Urinary bladder (tissue), 4 donors: ENCODE measurements at places on chromosomes 2 and 18. TPM values are rescaled to one million over a fixed set of nuclear protein-coding genes. Genes with fewer than 3 reads are reported as not detected.

- DNase-seq, result peak; percentile 54
Observed at GRCh38 chr2:174846941-174847938, 83.0 kb upstream of the CHRNA1 start.

- no peak for DNase-seq
Observed at GRCh38 chr2:186887107-186888090, 38.4 kb upstream of the ZSWIM2 start.

DNA sequence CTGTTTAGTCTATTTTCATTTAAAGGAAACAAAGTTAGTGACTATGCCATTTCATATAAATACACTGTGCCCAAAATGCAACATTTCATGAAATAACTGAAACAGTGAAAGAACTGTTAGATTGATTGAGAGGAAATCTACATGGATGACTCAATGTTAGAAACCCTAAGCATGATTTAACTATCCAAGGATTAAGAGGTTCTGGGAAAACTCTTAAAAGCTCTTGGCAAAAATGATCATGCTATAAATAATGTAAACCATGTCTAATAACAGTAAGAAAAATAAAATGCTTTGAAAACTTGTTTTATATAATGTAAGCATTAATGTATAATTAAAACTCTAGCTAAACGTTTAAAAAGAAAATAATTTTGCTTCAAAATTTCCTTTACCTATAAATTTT lies 23.5 kb downstream of the MMADHC start:
- DNase-seq, result no peak

DNA sequence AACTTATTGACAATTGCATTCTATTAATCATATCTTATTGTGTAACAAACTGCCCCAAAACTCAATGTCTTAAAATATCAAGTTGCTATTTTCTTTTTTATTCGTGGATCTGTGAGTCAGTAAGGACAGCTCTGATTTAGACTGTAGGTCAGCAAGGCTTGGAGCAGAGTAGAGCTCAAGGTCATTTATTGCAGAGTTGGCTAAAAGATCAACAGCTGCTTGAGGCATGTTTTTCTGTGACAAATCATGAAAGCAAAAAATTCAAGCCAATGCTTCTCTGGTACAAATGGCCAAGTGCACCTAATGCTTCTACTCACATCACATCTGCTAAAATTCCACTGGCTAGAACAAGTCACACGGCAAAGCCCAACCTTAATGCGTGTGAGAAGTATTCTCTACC lies 497.7 kb upstream of the LRATD1 start:
- no peak for DNase-seq

DNA sequence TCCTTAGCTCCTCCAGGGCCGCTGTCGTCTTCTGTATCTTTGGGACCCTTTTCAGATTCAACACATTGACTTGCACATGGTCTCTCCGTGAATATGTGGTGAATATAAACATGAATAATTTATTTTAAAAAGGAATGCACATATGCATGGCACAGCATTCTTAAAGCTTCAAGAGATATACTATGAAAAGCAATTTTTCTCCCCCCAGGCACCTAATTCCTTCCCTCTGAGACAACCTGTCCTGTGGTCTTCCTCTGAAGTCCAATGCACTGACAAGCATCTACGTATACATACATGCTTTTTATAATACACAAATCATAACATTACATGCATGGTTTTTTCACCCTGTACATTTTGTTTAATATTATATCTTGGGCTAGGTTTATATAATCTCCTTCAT lies 285.1 kb downstream of the MYT1L start:
- DNase-seq, result no peak

DNA sequence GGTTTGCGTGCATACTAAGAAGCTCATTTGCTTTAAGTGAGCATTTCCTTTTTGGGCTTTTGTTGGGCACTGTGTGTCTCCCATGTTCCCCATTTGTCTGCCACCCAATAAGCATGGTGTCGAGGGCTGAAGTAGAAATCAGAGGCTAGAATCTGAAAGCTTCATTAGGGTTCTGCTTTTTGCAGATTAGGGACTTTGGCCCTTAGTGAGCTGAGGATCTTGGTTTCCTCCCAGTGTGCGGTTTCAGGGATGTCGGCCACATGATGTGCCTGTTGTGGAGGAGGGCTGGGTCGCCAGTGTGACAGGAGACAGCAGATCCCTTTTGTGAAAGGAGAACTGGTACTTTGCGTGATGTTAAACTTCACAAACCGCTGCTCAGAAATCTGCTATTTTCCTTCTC lies 41.1 kb downstream of the PLEKHB2 start:
- DNase-seq, result no peak

DNA sequence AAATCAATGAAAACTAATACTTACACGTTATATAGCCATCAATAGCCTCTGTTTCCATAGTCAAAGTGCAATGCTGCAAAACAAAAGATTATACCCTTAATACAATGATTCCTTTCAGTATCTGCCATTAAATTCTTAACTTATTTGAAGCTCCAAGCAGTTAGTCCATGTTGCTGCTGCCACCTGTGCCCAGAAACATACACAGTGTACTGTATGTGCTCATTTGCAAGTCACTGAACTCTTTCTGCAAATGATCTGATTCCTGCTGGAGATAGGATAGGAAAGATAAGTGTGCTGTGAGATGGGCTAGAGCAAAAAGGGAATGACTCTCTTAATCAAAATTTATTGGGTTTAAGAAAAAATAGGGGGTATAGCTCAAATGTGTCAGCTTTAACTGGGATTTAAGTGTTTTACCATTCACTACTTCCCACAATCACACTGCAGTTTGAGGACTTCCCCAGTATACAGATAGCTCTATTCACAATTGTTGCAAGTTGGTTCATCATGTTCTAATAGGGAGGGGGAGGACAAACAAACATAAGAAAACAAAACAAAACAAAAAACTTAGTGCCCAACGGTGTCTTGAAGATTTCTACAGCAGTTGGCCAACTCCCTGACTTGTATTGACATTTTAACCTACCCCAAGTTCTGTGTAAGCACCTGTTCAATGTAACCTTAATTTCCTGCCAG lies 2.7 kb downstream of the IKZF2 start:
- no peak for DNase-seq

- no peak for DNase-seq
Observed at GRCh38 chr18:42052122-42052708, 97.2 kb downstream of the PIK3C3 start.

GRCh38 chr2:24883946-24884345 lies 36.1 kb downstream of the ADCY3 start:
- no peak for DNase-seq

DNA sequence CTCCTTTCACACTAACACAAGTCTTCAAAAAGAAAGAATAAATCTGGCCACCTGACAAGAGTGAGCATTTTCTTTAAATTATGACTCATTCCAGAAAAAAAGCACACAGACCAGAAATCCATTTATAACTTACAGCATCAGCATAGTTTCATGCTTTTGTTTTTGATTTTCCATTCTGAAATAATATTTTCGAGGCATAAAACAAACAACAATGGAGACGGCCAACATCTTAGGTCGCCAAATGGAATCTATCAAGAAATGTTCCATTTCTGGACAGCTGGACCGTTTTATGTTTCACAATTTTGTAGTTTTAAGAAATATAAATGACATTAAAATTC lies 165.4 kb upstream of the ZFP36L2 start:
- no peak for DNase-seq

- no peak for DNase-seq
Observed at GRCh38 chr2:122486705-122487415, 731.4 kb downstream of the TSN start.

- DNase-seq, result no peak
Observed at GRCh38 chr2:133362061-133362476, 206.2 kb downstream of the NCKAP5 start.

- DNase-seq, result no peak
Observed at GRCh38 chr18:54740136-54740846, 88.0 kb upstream of the RAB27B start.

DNA sequence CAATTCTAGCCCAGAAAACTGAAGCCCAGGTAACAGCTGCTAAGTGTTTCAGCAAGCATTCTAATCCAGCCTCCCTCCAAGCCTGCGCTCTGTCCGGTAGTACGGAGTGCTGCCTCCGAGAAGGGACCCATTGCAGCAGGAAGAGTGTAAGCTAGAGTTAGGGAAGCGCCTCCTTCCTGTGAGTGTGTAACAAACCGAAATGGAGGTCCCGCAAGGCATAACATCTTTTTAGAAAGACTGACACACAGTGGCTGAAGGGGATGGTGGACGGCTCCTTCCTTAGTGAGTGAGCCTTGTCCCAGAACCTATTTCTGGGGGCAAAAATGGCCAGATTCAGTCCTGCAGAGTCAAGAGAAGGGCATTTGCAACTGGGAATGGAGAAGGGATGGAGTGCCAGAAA lies 12.2 kb downstream of the PKDCC start:
- DNase-seq, result no peak

GRCh38 chr2:233210281-233210680 lies 41.2 kb upstream of the ATG16L1 start:
- DNase-seq, result no peak

DNA sequence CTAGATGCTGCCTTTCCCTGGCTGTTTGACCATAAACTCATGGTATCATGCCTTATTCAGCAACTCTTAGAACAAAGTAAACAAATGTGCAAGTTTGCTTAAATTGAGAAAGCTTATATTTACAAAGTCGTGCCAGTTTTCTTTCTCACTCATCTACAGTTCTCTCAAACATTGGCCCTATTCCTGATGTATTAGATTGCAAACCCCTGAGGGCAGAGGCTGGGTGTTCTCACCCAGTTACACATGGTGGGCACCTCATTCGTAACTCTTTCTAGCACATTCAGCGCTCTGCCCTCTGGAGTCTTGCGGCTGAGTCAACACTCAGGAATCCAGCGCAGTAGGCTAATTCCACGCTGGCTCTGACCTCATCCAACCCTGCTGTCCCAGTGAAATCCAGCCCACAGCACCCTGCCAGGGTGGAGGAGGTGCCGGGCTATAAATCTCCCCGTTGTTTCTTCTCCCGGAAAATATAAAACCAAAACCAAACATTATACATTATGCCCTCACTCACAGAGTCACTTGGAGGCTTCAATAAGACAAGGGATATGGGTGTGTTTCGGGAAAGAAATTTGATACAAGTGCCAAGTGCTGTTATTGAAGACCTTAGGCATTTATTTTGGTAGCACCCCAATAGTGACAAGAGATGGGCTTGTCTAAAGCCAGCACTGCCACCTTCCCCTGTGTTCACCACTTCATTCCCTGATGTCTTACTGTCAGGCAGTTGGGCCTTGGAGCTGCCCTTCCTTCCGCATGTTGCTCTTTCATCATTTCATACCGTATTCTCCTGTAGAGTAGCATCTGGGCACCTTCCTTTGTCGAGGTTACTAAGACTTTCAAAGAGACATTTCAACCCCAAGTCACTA lies 287.4 kb downstream of the PRKCE start:
- peak; percentile 70 for DNase-seq

- no peak for DNase-seq
Observed at GRCh38 chr2:142875010-142875409, 2.5 kb upstream of the KYNU start.

DNA sequence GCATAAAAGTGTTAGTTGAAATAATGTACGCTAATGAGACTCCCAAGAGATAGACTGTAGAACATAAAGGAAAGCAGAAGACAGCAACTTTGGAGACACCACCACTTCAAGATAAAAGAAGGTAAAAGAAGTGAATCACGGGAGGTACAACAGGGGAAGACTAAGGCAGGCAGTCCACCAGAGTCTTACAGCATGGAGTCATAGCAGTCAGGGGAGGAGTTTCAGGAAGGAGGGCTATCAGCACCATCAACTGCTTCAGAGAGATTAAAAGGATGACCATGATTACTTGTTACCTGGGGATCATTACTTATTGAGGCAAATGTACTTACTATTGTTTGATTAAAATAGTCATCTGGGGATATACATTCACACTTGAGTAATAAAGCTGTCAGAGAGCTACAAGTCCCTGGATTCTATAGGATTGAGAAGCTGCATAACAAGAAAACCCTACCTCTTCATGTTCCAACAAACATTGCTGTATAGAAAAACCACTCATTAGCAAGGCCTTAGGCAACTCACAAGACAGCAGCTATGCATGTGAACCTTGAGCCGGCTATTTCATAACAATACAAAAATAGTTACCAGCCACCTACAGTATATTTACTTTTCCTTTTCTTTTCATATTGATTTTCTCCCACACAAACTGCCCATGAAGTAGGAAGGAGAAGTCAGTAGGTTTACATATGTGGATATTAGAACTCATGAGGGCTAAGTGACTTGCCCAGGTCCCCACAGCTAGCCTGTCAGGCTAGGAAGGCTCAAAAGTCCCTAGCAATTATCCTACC lies 101.7 kb downstream of the PDE11A start:
- DNase-seq, result no peak

GRCh38 chr2:220104871-220105351 lies 477.5 kb downstream of the SLC4A3 start:
- no peak for DNase-seq

DNA sequence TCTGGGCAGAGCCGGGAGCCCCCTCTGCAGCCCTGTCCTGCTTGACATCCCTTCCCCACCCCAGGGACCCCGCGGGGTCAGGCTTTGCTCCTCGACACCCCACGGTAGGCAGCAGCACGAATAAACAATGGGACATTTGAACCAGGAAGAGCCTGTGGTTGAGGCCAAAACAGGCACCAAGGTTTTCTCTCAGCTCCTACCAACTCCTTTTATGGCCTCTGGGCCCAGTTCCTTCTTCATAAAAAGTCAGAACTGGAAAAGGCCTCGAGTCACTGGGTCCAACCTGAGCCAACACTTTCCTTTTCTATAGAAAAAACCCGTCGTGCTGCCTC lies 20.6 kb downstream of the TEX44 start:
- DNase-seq, result no peak

DNA sequence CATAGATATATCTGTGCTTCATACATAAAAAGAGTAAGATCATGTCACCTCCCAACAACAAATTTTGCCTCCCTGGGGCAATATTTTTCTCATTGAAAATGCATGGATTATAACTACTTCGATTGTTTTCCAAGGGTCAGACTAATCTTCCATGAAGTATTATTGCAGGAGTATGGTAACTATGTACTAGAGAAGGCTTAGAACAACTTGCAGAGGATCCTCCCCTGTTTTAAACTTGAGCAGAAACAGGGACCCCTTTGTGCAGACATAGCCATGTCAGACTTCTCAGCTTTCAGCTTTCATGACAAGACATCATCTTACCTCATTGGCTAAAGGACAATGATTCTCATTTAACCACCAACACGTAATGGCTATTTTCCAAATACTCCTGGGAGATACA lies 13.2 kb upstream of the RAB27B start:
- DNase-seq, result no peak

GRCh38 chr2:65345631-65346030 lies 86.8 kb downstream of the SPRED2 start:
- no peak for DNase-seq

DNA sequence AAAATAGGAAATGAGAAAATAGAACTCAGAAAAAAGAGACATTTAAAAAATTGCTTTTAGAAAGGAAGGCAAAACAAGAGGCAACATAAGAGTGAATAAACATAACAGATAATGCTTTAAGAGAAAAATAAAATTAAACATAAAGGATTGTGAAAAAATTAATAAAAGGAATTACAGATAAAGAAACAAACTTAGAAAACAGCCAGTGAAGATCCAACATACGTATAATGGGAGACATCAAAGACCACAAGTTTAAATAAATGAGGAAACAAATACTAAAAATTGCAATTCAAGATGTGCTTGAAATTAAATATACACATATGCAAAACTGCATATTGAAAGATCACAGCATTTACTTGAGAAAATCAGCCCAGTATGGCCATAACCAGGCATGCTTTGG lies 448.9 kb downstream of the NBAS start:
- no peak for DNase-seq

The CYP26B1 gene
- 6.1 TPM for polyA plus RNA-seq

The ACMSD gene
- polyA plus RNA-seq, result not detected

The IL36A gene
- polyA plus RNA-seq, result not detected

The CCDC121 gene
- 5.4 TPM for polyA plus RNA-seq

The HEATR5B gene
- polyA plus RNA-seq, result 8.3 TPM

The HES6 gene
- polyA plus RNA-seq, result 6.5 TPM

The TCF7L1 gene
- polyA plus RNA-seq, result 20.9 TPM

The GAREM2 gene
- polyA plus RNA-seq, result 4.0 TPM
